ENCODE measurements at places on chromosomes 4 and X.

DNA sequence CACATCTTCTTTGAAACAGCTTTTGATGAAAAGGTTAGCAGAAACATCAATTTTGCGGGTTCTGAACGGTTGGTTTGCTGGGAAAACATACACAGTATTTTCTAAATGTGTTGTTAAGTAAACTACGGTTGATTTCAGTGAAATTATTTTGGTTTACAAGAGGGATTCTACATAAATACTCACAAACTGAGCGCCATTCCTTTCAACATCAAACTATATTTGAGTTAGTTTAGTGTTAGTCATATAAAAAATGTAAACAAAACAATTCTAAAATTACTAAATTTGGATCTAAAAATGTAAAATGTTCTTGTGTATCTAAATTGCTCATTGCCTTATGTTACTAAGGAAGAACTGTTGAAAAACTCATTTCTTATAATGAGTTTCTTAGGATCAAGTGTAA is 425.6 kb downstream of the PCDH18 start:
- DNase-seq, result no peak

- no peak for DNase-seq
Observed at GRCh38 chrX:134443020-134443419, 16.9 kb upstream of the HPRT1 start.

- no peak for DNase-seq
Observed at GRCh38 chrX:68865300-68865699, 36.5 kb downstream of the EFNB1 start.

DNA sequence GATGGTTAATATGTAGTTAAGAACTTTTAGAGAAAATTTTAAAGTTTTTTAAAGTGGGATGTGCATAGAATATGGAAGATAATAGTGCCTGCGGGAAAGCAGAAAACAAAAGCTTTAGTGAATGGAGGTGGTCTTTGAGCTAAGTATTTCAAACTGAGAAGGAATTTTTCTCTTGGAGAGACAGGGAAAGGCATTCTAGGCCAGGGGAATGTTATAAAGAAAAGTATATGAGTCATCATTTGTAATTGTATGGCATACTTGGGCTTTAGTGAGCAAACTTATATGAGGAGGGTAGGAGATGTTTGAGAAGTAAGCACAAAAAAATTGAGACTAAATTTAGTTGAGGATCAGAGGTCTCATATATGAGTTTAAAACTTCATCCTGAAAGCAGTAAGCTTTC is 467.0 kb downstream of the PPARGC1A start:
- no peak for DNase-seq

- DNase-seq, result no peak
Observed at GRCh38 chrX:103573202-103573601, 12.1 kb upstream of the TCEAL4 start.
